SJCRH30 (cell line): ENCODE measurements at places on chromosomes 5 and 9.
A peak's percentile ranks its signal among the peaks of the same experiment; 100 is the strongest.

- no peak overlapping the region for H3K4me3 ChIP-seq
- H3K36me3 ChIP-seq: peaks cover 14% of the 10 kb centered on the region
- no peaks in the 10 kb centered on the region for H3K4me1 ChIP-seq
- DNase-seq: no peak
- no peaks in the 10 kb centered on the region for H3K27me3 ChIP-seq
These were observed 10.2 kb downstream of the PRKAA1 start for GRCh38 chr5:40787986-40788385.

- H3K36me3 ChIP-seq: no peaks in the 10 kb centered on the region
- H3K27me3 ChIP-seq: no peaks in the 10 kb centered on the region
- no peak overlapping the region for H3K4me3 ChIP-seq
- no peak for DNase-seq
These were observed 137.0 kb downstream of the PBX3 start for GRCh38 chr9:125884218-125884595.

- H3K27me3 ChIP-seq: no peaks in the 10 kb centered on the region
- no peaks in the 10 kb centered on the region for H3K36me3 ChIP-seq
- no peak overlapping the region for H3K4me3 ChIP-seq
- no peaks in the 10 kb centered on the region for H3K4me1 ChIP-seq
- DNase-seq: no peak
These were observed 694.5 kb downstream of the TLE1 start for GRCh38 chr9:80994892-80995291.

GRCh38 chr5:127595484-127596368 is 53.2 kb upstream of the CTXN3 start:
- no peaks in the 10 kb centered on the region for H3K27me3 ChIP-seq
- no peaks in the 10 kb centered on the region for H3K4me1 ChIP-seq
- no peak overlapping the region for H3K27ac ChIP-seq
- H3K4me3 ChIP-seq: no peak overlapping the region
- DNase-seq: no peak
- H3K36me3 ChIP-seq: no peaks in the 10 kb centered on the region

- no peaks in the 10 kb centered on the region for H3K27me3 ChIP-seq
- H3K4me1 ChIP-seq: no peaks in the 10 kb centered on the region
- no peak overlapping the region for H3K4me3 ChIP-seq
- peak; percentile 8 for DNase-seq
- H3K27ac ChIP-seq: no peak overlapping the region
These were observed 396.3 kb downstream of the KDM4C start for GRCh38 chr9:7154003-7154619.

DNA sequence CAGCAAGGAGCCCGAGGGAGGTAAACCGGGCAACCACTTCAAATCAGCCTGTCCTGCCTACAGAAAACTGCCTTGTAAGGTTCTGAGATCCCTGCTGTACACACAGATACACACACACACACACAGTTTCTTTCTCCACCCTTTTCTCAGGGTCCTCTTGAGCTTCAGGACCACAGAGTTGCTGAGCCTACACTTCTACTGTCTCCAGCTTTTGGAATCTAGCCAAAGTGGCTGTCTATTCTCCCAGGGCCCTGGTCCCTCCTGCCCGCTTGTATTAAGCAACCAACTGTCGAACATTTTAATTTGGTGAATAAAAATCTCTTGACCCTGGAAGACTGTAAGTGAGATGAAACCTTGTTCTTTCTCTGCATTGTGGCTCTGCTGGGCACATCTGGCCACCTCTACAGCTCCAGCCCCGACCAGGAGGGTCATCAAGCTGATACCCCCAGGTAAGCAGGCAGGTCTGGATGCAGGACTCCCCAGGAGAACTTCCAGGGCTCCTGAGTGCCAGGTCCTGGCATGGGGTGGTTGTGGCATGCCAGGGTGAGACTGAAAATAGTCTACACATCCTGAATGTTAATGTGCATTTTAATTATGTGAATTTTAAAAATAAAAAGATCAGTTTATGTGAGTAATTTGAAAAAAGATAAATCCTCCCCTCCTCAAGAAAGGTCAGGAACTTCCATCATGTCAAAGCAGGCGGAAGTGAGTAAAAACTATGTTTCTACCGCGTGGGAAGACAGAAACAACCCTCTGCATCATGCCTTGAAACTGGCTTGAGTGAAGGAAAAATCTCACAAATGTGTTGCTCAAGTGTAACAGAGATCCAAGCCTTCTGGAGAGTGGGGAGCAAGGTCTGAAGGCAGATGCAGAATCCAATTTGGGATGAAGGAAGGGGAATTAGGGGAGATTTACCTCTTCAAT is 15.0 kb upstream of the S1PR3 start:
- no peaks in the 10 kb centered on the region for H3K4me1 ChIP-seq
- H3K27ac ChIP-seq: no peak overlapping the region
- H3K36me3 ChIP-seq: no peaks in the 10 kb centered on the region
- peaks cover 3% of the 10 kb centered on the region; the same call in 1 of the 2 replicates for H3K27me3 ChIP-seq

GRCh38 chr9:130892477-130893304 is 3.9 kb downstream of the QRFP start:
- no peak overlapping the region for H3K4me3 ChIP-seq
- peaks cover 33% of the 10 kb centered on the region for H3K36me3 ChIP-seq
- H3K27ac ChIP-seq: no peak overlapping the region
- DNase-seq: no peak

DNA sequence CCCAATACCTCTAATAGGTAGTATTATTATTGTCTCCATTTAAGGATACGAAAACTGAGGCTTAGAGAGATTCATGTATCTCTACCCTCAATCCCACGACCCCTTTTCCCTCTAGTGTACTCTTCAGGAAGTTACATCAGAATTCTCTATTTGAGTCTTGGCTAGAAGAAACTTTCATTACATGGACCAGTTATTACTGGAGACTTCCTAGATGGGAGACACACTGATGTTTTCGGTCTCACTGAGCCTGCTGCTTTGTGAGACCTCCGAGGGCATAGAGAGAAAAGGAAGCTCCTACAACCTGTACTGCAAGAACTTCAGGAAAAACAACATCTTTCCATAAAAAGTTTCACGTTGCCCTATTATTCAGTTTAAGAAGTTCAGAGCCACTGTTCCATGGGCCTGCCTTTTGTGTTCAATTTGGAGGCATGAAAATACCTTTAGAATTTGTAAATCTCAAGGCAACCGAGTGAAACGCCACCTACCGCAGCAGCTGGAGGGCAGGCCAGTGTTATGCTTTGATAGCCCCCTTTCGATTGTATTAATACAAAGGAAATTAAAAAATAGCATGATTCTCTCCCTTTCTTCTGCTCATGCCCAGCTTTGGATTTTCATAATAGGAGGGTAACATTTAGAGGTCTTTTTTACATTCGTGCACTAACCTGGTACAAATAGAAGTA is 223.3 kb downstream of the EBF1 start:
- peaks cover 20% of the 10 kb centered on the region for H3K4me1 ChIP-seq
- no peak overlapping the region for H3K27ac ChIP-seq
- no peaks in the 10 kb centered on the region for H3K27me3 ChIP-seq
- no peak overlapping the region for H3K4me3 ChIP-seq
- DNase-seq: no peak

DNA sequence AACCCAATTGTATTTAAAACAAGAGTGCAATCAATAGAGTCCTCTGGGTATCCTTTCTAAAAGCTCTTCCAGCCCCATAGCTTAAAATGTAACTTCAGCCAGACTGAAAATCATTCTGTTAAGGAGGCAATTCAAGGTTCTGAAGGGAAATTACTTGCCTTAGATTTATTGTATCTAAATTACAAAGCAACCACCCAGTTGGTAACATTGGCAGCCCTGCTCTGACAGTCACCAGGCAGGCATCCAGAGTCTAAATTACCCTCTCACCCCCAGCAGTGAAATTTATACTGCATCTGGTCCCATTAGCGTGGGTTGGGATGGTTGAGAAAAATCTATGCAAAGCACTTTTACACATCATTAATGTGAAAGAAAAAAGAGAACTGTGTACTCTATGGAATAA is 514.7 kb downstream of the MTRR start:
- no peaks in the 10 kb centered on the region for H3K36me3 ChIP-seq
- H3K4me1 ChIP-seq: no peaks in the 10 kb centered on the region
- no peak overlapping the region for H3K4me3 ChIP-seq
- DNase-seq: no peak

DNA sequence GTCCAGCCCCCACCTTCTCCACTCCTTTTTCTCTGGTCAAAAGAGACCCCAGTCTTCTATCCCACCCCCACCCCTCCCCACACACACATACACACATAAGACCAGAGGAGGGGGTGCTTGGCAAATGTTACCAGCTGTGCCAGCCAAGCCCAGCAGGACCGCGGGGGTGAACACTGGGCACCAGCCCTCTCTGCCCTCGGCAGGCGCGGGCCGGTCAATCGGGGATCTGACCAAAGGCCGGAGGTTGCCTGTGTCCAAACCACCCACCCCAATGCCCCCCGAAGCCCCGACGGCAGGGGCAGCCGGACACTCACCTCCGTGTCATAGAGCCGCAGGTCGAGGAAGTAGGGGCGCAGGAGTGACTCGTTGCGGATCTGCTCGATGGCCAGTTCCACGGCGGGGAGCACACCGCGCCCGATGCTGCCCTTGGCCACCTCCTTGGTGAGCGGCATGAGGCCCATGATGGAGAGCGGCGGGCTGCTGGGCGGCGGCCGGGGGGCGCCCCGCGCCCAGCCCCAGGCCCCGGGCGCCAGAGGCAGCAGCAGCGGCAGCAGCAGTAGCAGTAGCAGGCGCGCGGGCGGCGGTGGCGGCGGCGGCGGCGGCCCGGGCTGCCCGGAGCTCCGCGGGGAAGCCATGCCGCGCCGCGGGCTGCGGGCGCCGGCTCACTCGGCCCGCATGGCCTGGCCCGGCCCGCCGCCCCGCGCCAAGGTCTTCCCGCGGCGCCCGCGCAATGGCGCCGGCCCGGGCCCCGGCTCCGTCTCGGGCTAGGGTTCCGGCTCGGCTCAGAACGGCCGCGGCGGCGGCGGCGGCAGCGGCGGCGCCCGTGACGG is 417 bp downstream of the GABBR2 start:
- peaks cover 3% of the 10 kb centered on the region; the same call in 1 of the 2 replicates for H3K27me3 ChIP-seq
- no peaks in the 10 kb centered on the region for H3K36me3 ChIP-seq
- no peak overlapping the region for H3K27ac ChIP-seq
- no peak for DNase-seq
- H3K4me3 ChIP-seq: no peak overlapping the region

- H3K27ac ChIP-seq: no peak overlapping the region
- no peaks in the 10 kb centered on the region for H3K27me3 ChIP-seq
- H3K4me1 ChIP-seq: no peaks in the 10 kb centered on the region
- no peak for DNase-seq
- no peaks in the 10 kb centered on the region for H3K36me3 ChIP-seq
These were observed 47.8 kb downstream of the KDM4C start for GRCh38 chr9:6805532-6805931.

GRCh38 chr5:57538341-57538955 is 55.8 kb upstream of the ACTBL2 start:
- DNase-seq: peak; percentile 15
- no peak overlapping the region for H3K27ac ChIP-seq
- H3K4me3 ChIP-seq: no peak overlapping the region
- H3K4me1 ChIP-seq: peaks cover 1% of the 10 kb centered on the region
- no peaks in the 10 kb centered on the region; the same call in 1 of the 2 replicates for H3K27me3 ChIP-seq

GRCh38 chr5:95759005-95759404 is 27.9 kb downstream of the RHOBTB3 start:
- no peak for DNase-seq
- H3K4me1 ChIP-seq: peaks cover 35% of the 10 kb centered on the region
- H3K27ac ChIP-seq: no peak overlapping the region
- peaks cover 51% of the 10 kb centered on the region for H3K36me3 ChIP-seq
- no peaks in the 10 kb centered on the region for H3K27me3 ChIP-seq

GRCh38 chr9:123359106-123359505 is 3.1 kb downstream of the CRB2 start:
- no peak for DNase-seq
- peaks cover 14% of the 10 kb centered on the region for H3K27me3 ChIP-seq
- no peak overlapping the region for H3K27ac ChIP-seq
- H3K36me3 ChIP-seq: no peaks in the 10 kb centered on the region

DNA sequence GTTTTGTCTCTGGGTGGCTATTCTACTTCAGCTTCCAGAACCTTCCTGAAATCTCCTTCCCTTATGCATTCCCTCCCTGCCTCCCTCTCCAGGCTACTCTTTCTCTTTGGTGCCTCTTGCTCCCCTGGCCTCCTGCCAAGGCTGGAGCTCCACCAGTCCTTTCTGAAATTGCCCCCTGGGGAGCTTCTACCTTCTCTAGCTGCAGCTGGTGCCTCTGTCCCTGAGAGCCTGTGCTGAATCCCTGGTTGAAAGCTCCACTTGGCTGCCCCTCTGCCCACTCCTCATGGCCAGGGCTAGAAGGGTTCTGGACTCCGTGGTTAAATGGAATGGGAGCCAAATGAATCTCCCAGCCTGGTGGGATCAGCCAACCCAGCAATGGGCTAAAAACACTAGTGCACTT is 80.1 kb downstream of the COL15A1 start:
- peak; percentile 89 for DNase-seq
- H3K4me3 ChIP-seq: no peak overlapping the region
- no peaks in the 10 kb centered on the region for H3K36me3 ChIP-seq
- H3K27ac ChIP-seq: no peak overlapping the region
- H3K27me3 ChIP-seq: no peaks in the 10 kb centered on the region

DNA sequence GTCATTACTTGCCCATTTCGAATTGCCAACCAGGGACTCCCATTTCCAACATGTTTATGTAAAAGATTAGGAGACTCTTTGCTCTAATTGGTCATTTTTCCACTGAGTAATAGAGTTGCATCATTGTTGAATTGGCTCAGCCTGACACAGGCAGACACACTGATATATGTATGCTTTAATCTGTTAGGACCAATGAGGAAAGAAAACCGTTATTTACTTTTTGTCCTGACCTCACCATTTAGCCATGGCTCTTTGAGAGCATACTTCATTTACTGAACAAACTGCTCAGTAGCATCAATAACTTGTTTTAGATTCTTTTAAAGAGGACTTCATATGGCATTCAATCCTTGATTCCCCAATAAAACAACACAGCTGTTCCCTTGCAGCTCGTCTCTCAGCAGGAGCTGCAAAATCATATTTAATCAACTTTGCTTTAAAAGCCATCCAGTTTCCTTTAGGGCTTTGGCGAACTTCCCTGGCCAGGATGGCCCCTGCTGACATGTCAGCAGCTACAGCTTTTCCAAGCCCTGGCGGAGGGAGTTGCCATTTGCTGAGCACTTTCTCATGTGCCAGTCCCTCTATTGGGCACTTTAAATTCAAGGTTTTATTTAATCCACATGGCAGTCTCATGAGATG is 251.5 kb upstream of the TNC start:
- no peaks in the 10 kb centered on the region for H3K36me3 ChIP-seq
- peaks cover 42% of the 10 kb centered on the region for H3K4me1 ChIP-seq
- H3K4me3 ChIP-seq: no peak overlapping the region; the same call in 1 of the 2 replicates
- H3K27ac ChIP-seq: peak overlapping the region; percentile 52
- peak; percentile 78 for DNase-seq
- no peaks in the 10 kb centered on the region for H3K27me3 ChIP-seq
